ENCODE measurements at places on chromosomes 2 and 18.
A peak's percentile ranks its signal among the peaks of the same experiment; 100 is the strongest.

GRCh38 chr2:32456808-32457207 lies 100.0 kb downstream of the BIRC6 start:
- no peak for DNase-seq
- no peak overlapping the region for H3K4me3 ChIP-seq
- no peaks in the 10 kb centered on the region for H3K27me3 ChIP-seq
- peaks cover 6% of the 10 kb centered on the region for H3K36me3 ChIP-seq
- no peaks in the 10 kb centered on the region for H3K4me1 ChIP-seq
- H3K27ac ChIP-seq = no peak overlapping the region

- H3K27ac ChIP-seq = no peak overlapping the region
- H3K36me3 ChIP-seq = peaks cover 5% of the 10 kb centered on the region
- no peak overlapping the region for H3K4me3 ChIP-seq
- no peak for DNase-seq
- H3K4me1 ChIP-seq = no peaks in the 10 kb centered on the region
Observed at GRCh38 chr2:109582928-109583895, 30.6 kb downstream of the SEPTIN10 start.

GRCh38 chr2:96218508-96219131 lies 10.0 kb upstream of the STARD7 start:
- H3K36me3 ChIP-seq = no peaks in the 10 kb centered on the region
- H3K4me1 ChIP-seq = no peaks in the 10 kb centered on the region
- DNase-seq = no peak
- no peak overlapping the region for H3K27ac ChIP-seq

- peaks cover 49% of the 10 kb centered on the region for H3K4me1 ChIP-seq
Observed at GRCh38 chr2:69132960-69133590, 120.1 kb downstream of the ANTXR1 start.

DNA sequence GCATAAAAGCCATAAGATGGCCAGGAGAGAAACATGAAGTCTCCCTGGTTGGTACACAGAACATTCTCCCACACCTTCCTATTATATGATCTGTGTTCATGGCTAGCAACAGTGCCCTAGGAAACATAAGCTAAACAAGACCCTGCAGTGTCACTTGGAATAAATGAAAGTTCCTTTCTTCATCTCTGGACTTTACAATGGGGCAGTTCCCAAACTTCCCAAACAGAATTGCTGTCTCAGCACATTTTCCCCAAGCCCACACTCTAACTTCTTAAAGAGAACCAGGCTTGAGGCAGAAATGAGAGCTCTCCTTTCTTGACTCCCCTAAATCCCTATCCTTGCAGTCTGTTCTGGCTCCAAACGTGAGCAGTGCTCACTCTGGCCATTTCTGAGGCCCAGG lies 173.2 kb upstream of the CREB1 start:
- H3K36me3 ChIP-seq = no peaks in the 10 kb centered on the region
- no peak overlapping the region for H3K4me3 ChIP-seq
- no peaks in the 10 kb centered on the region for H3K27me3 ChIP-seq
- no peak overlapping the region for H3K27ac ChIP-seq

DNA sequence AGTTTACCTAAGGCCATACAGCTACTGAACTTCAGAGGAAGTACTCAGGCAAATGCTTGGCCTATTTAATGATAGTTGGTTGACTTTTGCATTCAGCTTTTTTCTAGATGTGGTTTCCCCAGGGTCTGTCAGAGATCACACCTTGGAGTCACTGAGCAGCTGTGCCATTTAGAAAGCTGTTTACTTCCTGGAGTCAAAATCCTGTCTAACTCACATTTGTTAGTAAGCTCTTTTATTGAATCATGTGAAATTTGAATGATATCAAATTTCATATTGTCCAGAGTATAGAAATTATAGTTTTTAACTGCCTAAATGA lies 7.6 kb upstream of the TRIB2 start:
- peak; percentile 28 for DNase-seq
- H3K27ac ChIP-seq = peak overlapping the region; percentile 66
- H3K4me1 ChIP-seq = peaks cover 38% of the 10 kb centered on the region
- no peaks in the 10 kb centered on the region for H3K36me3 ChIP-seq
- H3K4me3 ChIP-seq = no peak overlapping the region

GRCh38 chr2:1227274-1227900 lies 185.9 kb upstream of the TPO start:
- DNase-seq = no peak
- H3K27ac ChIP-seq = no peak overlapping the region
- no peaks in the 10 kb centered on the region for H3K36me3 ChIP-seq
- no peaks in the 10 kb centered on the region for H3K4me1 ChIP-seq
- peaks cover 50% of the 10 kb centered on the region for H3K27me3 ChIP-seq

DNA sequence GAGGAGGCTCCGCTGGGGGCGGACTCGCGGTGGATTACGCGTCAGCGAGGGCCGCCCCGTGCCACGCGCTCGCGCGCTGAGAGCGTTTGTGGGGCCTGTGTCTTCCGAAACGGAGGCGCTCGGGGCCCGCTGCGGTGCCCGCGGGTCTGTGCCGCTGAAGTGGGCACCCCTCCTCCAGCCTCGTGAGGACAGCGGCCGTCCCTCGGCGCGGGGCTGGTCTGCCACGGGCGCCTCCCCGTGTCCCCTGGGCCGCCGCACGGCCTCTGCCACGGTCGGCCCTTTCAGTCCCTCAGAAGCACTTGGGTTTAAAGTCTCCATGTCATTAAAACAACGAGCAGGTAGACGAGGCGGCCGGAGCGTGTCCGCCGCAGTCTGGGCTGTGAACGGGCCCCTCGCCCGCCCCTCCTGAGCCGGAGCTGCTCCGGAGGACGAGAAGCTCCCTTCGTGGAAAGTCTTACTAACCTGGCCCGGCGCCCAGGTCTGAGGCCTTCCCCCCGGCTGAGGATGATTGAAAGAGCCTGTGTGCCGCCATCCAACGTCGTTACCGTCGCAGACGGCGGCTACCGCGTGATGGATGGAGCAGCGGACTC lies 97.6 kb downstream of the NFATC1 start:
- no peak for DNase-seq
- no peaks in the 10 kb centered on the region for H3K36me3 ChIP-seq
- H3K4me3 ChIP-seq = no peak overlapping the region
- no peaks in the 10 kb centered on the region for H3K27me3 ChIP-seq
- no peak overlapping the region for H3K27ac ChIP-seq
- H3K4me1 ChIP-seq = no peaks in the 10 kb centered on the region

- DNase-seq = peak; percentile 60
- no peak overlapping the region for H3K27ac ChIP-seq
- H3K4me3 ChIP-seq = no peak overlapping the region
- no peaks in the 10 kb centered on the region for H3K27me3 ChIP-seq
Observed at GRCh38 chr2:75464348-75464946, 96.3 kb downstream of the EVA1A start.

GRCh38 chr18:24112464-24112863 lies 26.4 kb upstream of the CABYR start:
- no peak for DNase-seq
- no peaks in the 10 kb centered on the region for H3K36me3 ChIP-seq
- H3K27ac ChIP-seq = peak overlapping the region; percentile 35
- H3K27me3 ChIP-seq = no peaks in the 10 kb centered on the region
- peak overlapping the region; percentile 35 for H3K4me3 ChIP-seq

DNA sequence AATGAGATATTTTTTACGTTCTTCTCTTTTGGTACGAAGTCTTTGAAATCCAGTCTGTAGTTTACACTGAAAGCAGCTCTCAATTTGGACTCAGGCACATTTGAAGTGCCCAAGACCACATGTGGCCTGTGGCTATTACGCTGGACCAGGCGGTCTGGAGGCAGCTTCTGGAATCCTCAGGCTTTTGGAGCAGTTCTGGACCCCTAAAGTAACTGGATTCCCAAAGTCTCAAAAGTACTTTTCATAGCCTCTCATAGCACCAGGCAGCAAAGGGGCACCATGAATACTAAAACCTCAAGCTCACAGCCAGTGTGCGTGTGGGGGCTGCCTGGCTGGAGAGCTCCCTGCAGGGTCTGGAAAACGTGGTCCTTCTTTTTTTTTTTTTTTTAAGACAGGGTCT lies 119.0 kb downstream of the SMAD7 start:
- no peak overlapping the region for H3K4me3 ChIP-seq
- peaks cover 33% of the 10 kb centered on the region for H3K4me1 ChIP-seq
- H3K36me3 ChIP-seq = no peaks in the 10 kb centered on the region
- DNase-seq = no peak
- H3K27me3 ChIP-seq = no peaks in the 10 kb centered on the region
- H3K27ac ChIP-seq = no peak overlapping the region

GRCh38 chr18:6730416-6731221 lies 1.1 kb downstream of the ARHGAP28 start:
- peak; percentile 19 for DNase-seq
- H3K4me1 ChIP-seq = peaks cover 42% of the 10 kb centered on the region
- peak overlapping the region; percentile 55 for H3K27ac ChIP-seq
- H3K4me3 ChIP-seq = peak overlapping the region; percentile 67

DNA sequence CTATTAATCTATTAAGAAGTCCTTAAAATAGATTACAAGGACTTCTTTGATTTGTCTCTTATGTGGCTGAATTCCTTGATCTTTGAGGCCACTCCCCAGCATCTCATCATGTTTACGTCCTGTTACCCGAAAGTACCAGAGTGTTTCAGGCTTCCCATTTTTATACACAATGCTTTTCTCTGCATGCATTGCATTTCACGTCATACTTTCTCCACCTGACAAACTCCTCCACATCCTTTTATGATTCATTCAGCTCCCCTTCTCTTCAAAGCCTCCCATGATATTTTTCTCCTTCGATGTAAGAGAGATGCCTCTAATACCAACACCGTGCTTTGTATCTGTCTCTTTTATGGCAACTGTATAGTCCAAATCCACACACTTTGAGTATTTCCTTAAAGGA lies 379.0 kb upstream of the CRIM1 start:
- no peak overlapping the region for H3K4me3 ChIP-seq
- H3K36me3 ChIP-seq = no peaks in the 10 kb centered on the region
- DNase-seq = no peak
- H3K27ac ChIP-seq = no peak overlapping the region
- peaks cover 17% of the 10 kb centered on the region for H3K27me3 ChIP-seq

GRCh38 chr2:240873805-240874714 lies 5.4 kb downstream of the AGXT start:
- H3K36me3 ChIP-seq = no peaks in the 10 kb centered on the region
- H3K4me1 ChIP-seq = no peaks in the 10 kb centered on the region
- no peaks in the 10 kb centered on the region for H3K27me3 ChIP-seq
- H3K27ac ChIP-seq = no peak overlapping the region

GRCh38 chr2:227377467-227378351 lies 1.4 kb downstream of the TM4SF20 start:
- no peak overlapping the region for H3K4me3 ChIP-seq
- DNase-seq = no peak
- H3K27ac ChIP-seq = no peak overlapping the region
- H3K36me3 ChIP-seq = no peaks in the 10 kb centered on the region

DNA sequence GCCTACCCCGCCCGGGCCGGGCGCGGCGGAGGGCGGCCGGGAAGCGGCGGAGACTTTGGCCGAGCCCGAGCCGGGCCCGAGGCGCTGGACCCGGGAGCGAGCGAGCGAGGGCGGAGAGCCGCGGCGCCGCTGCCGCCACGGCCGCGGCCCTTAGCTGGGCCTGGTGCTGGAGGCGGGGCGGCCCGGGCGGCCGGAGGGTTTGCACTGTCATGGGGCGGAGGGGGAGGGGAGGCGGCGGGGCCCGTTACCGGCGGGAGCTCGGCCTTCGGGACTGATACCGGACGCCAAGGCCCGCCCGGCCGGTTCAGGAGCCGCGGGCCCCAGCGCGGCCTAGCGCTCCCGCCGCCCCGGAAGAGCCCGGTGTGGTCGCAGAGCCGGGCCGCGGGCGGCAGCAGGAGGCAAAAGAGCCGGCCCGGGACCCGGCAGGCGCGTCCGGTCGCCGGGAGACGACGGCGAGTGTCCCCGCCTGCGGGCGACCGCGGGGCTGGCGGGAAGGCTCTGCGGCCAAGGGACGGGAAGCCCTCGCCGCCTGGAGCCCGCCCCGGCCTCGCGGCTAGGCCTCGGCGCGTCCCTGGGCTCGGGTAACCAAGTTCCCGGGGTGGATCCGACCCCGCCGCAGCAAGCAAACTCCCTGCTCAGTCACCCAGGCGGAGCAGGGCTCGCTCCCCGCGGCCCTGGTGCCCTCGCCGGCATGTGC lies 697 bp downstream of the KCMF1 start:
- peak; percentile 33 for DNase-seq
- no peaks in the 10 kb centered on the region for H3K36me3 ChIP-seq
- peak overlapping the region; percentile 75 for H3K27ac ChIP-seq
- H3K4me3 ChIP-seq = peak overlapping the region; percentile 82
- H3K4me1 ChIP-seq = peaks cover 27% of the 10 kb centered on the region

GRCh38 chr2:23944527-23944926 lies 4.3 kb downstream of the UBXN2A start:
- no peak overlapping the region for H3K4me3 ChIP-seq
- H3K27me3 ChIP-seq = no peaks in the 10 kb centered on the region
- H3K4me1 ChIP-seq = peaks cover 7% of the 10 kb centered on the region

DNA sequence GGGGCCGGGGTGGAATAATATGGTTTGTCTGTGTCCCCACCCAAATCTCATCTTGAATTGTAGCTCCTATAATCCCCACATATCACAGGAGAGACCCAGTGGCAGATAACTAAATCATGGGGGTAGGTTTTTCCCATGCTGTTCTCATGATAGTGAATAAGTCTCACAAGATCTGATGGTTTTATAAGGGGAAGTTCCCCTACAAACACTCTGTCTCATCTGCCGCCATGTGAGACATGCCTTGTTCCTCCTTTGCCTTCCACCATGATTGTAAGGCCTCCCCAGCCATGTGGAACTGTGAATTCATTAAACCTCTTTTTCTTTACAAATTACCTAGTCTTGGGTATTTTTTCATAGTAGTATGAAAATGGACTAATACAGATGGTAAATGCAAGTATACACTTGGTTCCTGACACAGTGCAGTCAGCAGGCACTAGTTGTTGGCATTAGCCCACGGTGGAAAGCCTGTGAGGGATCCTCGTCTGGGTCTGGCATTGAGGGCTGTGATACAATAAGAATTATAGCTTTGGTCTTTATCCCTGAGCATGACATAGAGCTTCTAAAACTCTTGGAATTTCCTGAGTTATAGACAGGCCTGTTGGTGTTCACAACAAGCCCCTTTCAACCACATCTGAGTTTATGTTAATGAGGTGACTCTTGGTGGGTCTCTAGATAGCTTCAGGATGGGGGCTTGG lies 135.8 kb downstream of the CABLES1 start:
- 0 out of 2 replicates have a peak, but pooled peaks cover 3% of the 10 kb centered on the region for H3K36me3 ChIP-seq
- no peak for DNase-seq
- H3K4me3 ChIP-seq = no peak overlapping the region
- no peaks in the 10 kb centered on the region for H3K27me3 ChIP-seq
- no peaks in the 10 kb centered on the region for H3K4me1 ChIP-seq
- H3K27ac ChIP-seq = no peak overlapping the region

DNA sequence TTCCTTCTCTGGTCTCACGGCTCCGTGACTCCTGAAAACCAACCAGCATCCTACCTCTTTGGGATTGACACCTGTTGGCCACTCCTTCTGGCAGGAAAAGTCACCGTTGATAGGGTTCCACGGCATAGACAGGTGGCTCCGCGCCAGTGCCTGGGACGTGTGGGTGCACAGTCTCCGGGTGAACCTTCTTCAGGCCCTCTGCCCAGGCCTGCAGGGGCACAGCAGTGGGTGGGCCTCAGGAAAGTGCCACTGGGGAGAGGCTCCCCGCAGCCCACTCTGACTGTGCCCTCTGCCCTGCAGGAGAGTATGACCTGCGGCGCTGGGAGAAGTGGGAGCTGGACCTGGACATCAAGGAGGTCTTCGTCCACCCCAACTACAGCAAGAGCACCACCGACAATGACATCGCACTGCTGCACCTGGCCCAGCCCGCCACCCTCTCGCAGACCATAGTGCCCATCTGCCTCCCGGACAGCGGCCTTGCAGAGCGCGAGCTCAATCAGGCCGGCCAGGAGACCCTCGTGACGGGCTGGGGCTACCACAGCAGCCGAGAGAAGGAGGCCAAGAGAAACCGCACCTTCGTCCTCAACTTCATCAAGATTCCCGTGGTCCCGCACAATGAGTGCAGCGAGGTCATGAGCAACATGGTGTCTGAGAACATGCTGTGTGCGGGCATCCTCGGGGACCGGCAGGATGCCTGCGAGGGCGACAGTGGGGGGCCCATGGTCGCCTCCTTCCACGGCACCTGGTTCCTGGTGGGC lies 10.0 kb downstream of the PROC start:
- no peaks in the 10 kb centered on the region for H3K36me3 ChIP-seq
- no peak overlapping the region for H3K27ac ChIP-seq
- DNase-seq = no peak
